ENCODE measurements at places on chromosomes 7 and 10. TPM values are rescaled to one million over a fixed set of nuclear protein-coding genes. Genes with fewer than 3 reads are reported as not detected.

The TEX47 gene
- total RNA-seq = not detected

The CALML3 gene
- 50.6 TPM for total RNA-seq

The PRKCQ gene
- total RNA-seq = 3.7 TPM

The EN2 gene
- total RNA-seq = 0.98 TPM

The INMT gene
- total RNA-seq = 5.6 TPM

The SCRN1 gene
- 40.8 TPM for total RNA-seq

DNA sequence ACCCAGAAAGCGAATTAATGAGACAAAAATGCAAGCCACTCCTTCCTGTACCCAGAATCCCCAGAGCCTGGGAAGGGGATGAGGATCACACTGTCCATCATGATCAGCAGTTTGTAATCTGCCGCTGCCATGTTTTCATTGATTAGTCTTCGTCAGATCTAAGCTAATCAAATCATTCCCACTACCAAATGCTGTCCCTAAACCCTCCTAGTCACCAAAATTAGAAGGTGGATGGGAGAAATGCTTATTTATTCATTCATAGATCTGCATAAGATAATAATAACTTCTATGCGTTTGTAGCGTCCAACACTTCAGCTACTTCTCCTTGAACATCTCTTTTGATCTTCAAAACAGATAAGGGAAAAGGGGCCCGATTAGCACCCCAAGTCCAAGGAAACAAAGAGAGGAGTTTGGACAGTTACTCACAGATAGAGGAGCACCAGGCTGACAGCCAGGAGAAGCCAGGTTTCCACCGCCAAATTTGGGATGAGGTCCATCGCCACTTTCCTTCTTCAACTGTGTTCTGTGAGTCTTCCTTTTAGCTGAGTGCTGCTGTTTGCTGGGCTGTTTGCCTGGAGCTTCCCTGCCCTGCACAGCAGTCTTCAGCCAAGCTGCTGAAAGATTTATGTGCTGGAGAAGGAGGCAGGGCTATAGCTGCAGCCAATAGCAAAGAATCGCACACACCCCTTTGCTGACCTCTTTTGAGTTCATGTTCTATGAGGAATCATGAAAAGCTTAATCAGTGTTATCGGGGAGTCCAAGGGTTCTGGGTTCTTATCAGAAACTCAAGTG lies at the start of gene CYP3A5:
TSS of gene CYP3A5 (minus strand) at position 597 of the 792 bp plus-strand sequence. CDS start at position 497, 100 bp downstream.
- no peaks in the 10 kb centered on the region for H3K36me3 ChIP-seq
- no peak for DNase-seq
- peak within 1 kb of the TSS; percentile 28 for H3K4me3 ChIP-seq
- H3K4me1 ChIP-seq = peaks cover 13% of the 10 kb centered on the region
- peak within 1 kb of the TSS; percentile 4 for H3K27ac ChIP-seq

GRCh38 chr10:122894261-122894944 lies 15.0 kb upstream of the FAM24B start:
- H3K4me3 ChIP-seq = no peak overlapping the region
- H3K4me1 ChIP-seq = no peaks in the 10 kb centered on the region
- no peak for DNase-seq

GRCh38 chr10:109343293-109343692 lies 580.0 kb downstream of the XPNPEP1 start:
- no peaks in the 10 kb centered on the region for H3K27me3 ChIP-seq
- no peaks in the 10 kb centered on the region for H3K36me3 ChIP-seq
- H3K4me1 ChIP-seq = no peaks in the 10 kb centered on the region

- H3K27ac ChIP-seq = no peak overlapping the region
- DNase-seq = no peak
- peaks cover 14% of the 10 kb centered on the region for H3K4me1 ChIP-seq
- no peaks in the 10 kb centered on the region for H3K36me3 ChIP-seq
- no peaks in the 10 kb centered on the region for H3K27me3 ChIP-seq
Measured at GRCh38 chr10:51860257-51860656, 160.9 kb upstream of the CSTF2T start.

- H3K4me3 ChIP-seq = no peak overlapping the region
- no peaks in the 10 kb centered on the region for H3K36me3 ChIP-seq
- H3K27ac ChIP-seq = no peak overlapping the region
- DNase-seq = no peak
- H3K4me1 ChIP-seq = peaks cover 7% of the 10 kb centered on the region
- H3K27me3 ChIP-seq = no peaks in the 10 kb centered on the region
Measured at GRCh38 chr7:139118234-139118804, 8.8 kb upstream of the ZC3HAV1 start.

GRCh38 chr10:5400468-5401240 lies 4.0 kb downstream of the TUBAL3 start:
- no peak overlapping the region for H3K4me3 ChIP-seq
- H3K36me3 ChIP-seq = no peaks in the 10 kb centered on the region
- DNase-seq = no peak
- H3K27ac ChIP-seq = no peak overlapping the region
- H3K4me1 ChIP-seq = no peaks in the 10 kb centered on the region

GRCh38 chr7:74083928-74084721 lies 521 bp downstream of the LIMK1 start:
- H3K4me3 ChIP-seq = peak overlapping the region; percentile 99
- peaks cover 29% of the 10 kb centered on the region for H3K4me1 ChIP-seq
- DNase-seq = no peak
- no peaks in the 10 kb centered on the region for H3K36me3 ChIP-seq
- peak overlapping the region; percentile 86 for H3K27ac ChIP-seq

DNA sequence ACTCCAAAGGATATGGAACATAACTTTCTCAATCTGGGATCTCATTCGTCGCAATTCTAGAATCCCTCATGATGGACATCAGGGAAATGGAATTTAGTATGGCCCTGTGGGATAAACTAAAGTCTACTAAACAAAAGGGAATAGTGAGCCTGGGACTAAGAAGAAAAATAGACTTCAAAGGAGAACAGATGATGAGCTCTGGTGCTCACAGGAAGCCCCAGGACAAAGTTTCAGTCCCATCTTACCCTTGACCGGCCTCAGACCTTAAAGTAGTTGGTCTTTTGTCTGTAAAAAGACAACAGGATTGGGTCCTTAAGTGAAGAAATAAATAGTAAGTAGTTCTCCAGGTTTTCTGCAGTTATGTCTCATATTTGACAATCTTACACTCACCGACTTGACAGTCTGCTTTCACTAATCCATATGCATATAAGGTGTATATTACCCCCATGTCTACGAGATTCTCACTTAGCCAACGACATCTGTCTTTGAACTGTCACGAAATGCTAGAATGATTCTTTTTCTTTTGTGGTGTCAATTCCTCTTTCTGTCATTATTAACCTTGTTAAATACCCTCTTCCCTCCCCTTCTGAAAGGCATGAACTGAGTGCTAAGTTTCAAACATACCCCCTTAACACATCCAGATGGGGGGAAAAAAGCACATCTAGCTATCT lies 10.9 kb upstream of the IKZF1 start:
- no peak for DNase-seq
- no peaks in the 10 kb centered on the region for H3K27me3 ChIP-seq
- H3K4me1 ChIP-seq = no peaks in the 10 kb centered on the region
- no peak overlapping the region for H3K27ac ChIP-seq

DNA sequence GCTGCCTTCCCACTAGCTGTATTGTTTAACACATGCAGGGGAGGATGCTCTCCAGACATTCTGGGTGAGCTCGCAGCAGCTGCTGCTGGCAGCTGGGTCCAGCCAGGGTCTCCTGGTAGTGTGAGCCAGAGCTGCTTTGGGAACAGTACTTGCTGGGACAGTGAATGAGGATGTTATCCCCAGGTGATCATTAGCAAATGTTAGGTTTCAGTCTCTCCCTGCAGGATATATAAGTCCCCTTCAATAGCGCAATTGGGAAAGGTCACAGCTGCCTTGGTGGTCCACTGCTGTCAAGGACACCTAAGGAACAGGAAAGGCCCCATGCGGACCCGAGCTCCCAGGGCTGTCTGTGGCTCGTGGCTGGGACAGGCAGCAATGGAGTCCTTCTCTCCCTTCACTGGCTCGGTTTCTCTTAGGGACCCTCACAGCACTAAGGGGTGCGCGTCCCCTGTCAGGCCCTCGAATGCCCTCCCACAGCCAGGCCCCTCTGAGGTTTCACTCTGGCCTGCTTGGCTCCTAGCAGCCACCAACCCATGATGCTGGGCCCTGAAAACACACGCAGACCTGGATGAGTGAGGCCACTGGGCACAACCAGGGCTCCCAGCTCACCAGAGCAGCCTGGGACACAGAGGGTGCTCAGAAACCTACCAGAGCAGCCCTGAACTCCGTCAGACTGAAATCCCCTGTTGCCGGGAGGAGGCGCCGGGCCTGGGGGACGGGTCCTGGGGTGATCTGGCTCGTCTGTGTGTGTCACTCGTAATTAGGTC lies 173.0 kb upstream of the LANCL2 start:
- no peaks in the 10 kb centered on the region for H3K27me3 ChIP-seq
- H3K27ac ChIP-seq = peak overlapping the region; percentile 45
- no peak overlapping the region for H3K4me3 ChIP-seq
- peaks cover 24% of the 10 kb centered on the region for H3K4me1 ChIP-seq
- no peaks in the 10 kb centered on the region for H3K36me3 ChIP-seq

DNA sequence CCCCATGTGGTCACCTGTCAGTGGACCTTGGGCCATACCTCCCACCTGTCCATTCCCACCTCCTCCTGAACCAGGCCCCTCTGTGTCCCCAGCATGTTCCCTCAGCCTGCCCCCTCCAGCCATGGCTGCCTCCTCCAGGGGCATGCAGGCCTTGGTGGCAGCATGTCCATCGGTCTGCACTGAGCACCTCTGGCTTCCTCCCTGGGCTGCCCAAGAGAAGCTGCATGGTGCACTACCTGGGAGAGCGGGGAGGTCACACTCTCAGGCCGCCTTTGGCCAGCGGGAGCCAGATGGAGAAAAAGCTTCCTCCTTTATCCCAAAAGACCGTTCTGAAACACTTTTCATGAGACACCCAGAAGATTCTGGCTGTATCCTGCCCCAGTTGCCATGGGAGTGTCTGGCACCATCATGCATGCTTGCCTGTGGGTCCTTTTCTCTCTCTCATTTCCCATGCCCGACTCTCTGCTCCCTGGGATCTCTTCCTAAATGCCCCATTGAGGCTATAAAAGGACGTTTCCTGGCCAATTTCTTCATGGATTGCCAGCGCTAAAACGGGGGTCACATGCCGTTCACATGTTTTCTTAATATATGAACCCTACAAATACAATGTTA lies 45.5 kb upstream of the MGMT start:
- H3K4me1 ChIP-seq = no peaks in the 10 kb centered on the region
- H3K4me3 ChIP-seq = no peak overlapping the region
- no peak overlapping the region for H3K27ac ChIP-seq
- no peaks in the 10 kb centered on the region for H3K27me3 ChIP-seq
- H3K36me3 ChIP-seq = no peaks in the 10 kb centered on the region

DNA sequence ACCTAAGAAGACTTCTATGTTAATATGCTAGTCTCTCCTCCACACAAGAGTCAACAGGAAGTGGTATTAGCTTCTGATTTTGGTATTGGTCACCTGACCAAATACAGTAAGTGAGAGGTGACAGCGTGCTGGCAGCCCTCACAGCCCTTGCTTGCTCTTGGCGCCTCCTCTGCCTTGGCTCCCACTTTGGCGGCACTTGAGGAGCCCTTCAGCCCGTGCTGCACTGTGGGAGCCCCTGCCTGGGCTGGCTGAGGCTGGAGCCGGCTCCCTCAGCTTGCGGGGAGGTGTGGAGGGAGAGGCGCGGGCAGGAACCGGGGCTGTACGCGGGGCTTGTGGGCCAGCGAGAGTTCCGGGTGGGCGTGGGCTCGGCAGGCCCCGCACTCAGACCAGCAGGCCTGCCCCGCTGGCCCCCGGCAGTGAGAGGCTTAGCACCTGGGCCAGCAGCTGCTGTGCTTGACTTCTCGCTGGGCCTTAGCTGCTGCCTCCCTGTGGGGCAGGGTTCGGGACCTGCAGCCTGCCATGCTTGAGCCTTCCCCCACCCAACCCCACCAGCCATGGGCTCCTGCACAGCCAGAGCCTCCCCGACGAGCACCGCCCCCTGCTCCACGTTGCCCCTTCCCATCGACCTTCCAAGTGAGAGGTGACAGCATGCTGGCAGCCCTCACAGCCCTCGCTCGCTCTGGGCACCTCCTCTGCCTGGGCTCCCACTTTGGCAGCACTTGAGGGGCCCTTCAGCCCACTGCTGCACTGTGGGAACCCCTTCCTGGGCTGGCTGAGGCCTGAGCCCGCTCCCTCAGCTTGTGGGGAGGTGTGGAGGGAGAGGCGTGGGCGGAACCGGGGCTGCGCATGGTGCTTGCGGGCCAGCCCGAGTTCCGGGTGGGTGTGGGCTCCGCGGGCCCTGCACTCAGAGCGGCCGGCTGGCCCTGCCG lies 4.2 kb upstream of the ACSL5 start:
- DNase-seq = peak; percentile 52
- H3K27ac ChIP-seq = no peak overlapping the region
- H3K27me3 ChIP-seq = no peaks in the 10 kb centered on the region
- H3K4me1 ChIP-seq = no peaks in the 10 kb centered on the region
- no peaks in the 10 kb centered on the region for H3K36me3 ChIP-seq
- no peak overlapping the region for H3K4me3 ChIP-seq

DNA sequence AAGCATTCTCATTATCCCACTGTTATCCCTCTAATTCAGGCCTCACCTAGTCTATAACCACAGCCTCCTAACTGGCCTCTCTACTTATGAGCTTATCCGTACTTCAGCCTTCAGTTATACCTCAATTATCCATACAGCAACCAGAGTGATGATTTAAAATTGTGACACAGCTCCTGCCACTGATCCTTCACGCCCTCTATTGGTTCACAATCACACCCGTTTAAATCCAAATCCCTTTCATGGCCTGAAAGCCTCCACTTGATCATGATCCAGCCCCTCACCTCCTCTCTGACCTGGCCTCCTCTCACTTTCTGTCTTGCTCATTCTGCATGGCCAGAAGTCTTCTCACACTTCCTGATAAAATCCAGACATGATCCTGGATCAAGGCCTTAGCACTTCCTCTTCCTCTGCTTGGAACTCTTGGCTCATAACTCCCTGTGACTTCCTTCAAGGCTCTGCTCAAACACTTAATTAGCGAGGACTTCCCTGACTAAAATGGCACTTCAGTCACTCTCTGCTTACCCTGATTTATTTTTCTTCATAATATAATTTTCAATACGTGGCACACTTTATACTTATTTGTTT lies 19.0 kb upstream of the TMEM26 start:
- no peaks in the 10 kb centered on the region for H3K27me3 ChIP-seq
- no peak overlapping the region for H3K27ac ChIP-seq
- no peak overlapping the region for H3K4me3 ChIP-seq
- DNase-seq = no peak
- H3K4me1 ChIP-seq = no peaks in the 10 kb centered on the region
